ENCODE measurements at places on chromosomes 12 and 14. TPM values are rescaled to one million over a fixed set of nuclear protein-coding genes. Genes with fewer than 3 reads are reported as not detected.

The OTX2 gene
- not detected for total RNA-seq

The ACVRL1 gene
- 933 TPM for total RNA-seq

The SMOC1 gene
- not detected for total RNA-seq

The TEAD4 gene
- 47.5 TPM for total RNA-seq

The ADAM20 gene
- total RNA-seq = 0.47 TPM

The FCF1 gene
- total RNA-seq = 33.1 TPM

The RAD52 gene
- 12.5 TPM for total RNA-seq

The POTEG gene
- not detected for total RNA-seq

The SPPL3 gene
- 19.7 TPM for total RNA-seq

Data from glomerular endothelial cell (primary cell).